ENCODE measurements at places on chromosomes 2 and 18. TPM values are rescaled to one million over a fixed set of nuclear protein-coding genes. Genes with fewer than 3 reads are reported as not detected.

DNA sequence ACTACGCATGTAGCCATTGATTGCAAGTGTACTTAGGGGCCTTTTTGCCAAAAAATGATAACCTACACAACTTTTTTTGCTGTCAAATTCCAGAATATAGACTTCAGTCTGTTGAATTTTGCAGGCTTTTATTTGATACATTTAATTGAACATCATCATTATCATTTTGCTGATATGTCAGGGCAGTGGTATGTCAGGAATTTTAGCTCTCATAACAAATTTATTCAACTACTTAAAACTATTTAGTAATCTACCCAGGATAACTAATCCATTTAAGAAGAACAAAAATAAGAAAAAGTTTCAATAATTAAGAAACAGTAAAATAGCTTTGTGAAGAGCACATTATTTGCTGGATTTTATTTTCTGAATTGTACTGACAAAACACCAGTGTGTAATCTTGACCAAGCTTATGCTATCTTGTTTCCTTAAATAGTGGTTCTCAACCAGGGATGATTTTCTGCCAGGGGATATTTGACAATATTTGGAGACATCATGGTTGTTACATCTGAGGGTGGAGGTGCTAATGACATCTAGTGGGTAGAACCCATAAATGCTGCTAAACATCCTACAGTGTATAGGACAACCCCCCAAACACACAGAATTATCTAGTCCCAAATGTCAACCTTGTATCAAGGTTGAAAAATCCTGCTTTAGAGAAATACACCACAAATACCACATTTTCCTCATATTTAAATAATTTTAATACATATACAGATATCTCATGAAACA lies 12.1 kb upstream of the TTN start:
- no peak overlapping the region for H3K4me3 ChIP-seq
- no peaks in the 10 kb centered on the region for H3K4me1 ChIP-seq
- H3K36me3 ChIP-seq = peaks cover 65% of the 10 kb centered on the region
- H3K27me3 ChIP-seq = no peaks in the 10 kb centered on the region
- DNase-seq = no peak
- H3K27ac ChIP-seq = no peak overlapping the region

- no peak overlapping the region for H3K4me3 ChIP-seq
- DNase-seq = no peak
- H3K4me1 ChIP-seq = no peaks in the 10 kb centered on the region
- no peak overlapping the region for H3K27ac ChIP-seq
- H3K36me3 ChIP-seq = no peaks in the 10 kb centered on the region
Observed at GRCh38 chr2:229679393-229680125, 34.8 kb downstream of the DNER start.

- no peak overlapping the region for H3K4me3 ChIP-seq
- no peak overlapping the region for H3K27ac ChIP-seq
- DNase-seq = peak; percentile 87
Observed at GRCh38 chr2:173235947-173236803, 118.5 kb upstream of the CDCA7 start.

- no peaks in the 10 kb centered on the region for H3K4me1 ChIP-seq
- H3K36me3 ChIP-seq = no peaks in the 10 kb centered on the region
- no peaks in the 10 kb centered on the region for H3K27me3 ChIP-seq
- H3K27ac ChIP-seq = no peak overlapping the region
- no peak overlapping the region for H3K4me3 ChIP-seq
Observed at GRCh38 chr18:39464006-39464405, 1898.4 kb upstream of the CELF4 start.

The SERPINB3 gene
- total RNA-seq = not detected

All from endodermal cell (in vitro differentiated cells).